ENCODE measurements at places on chromosomes 3 and 15.

- DNase-seq = peak; percentile 80
Observed at GRCh38 chr15:95559875-95560394, 770.6 kb upstream of the NR2F2 start.

DNA sequence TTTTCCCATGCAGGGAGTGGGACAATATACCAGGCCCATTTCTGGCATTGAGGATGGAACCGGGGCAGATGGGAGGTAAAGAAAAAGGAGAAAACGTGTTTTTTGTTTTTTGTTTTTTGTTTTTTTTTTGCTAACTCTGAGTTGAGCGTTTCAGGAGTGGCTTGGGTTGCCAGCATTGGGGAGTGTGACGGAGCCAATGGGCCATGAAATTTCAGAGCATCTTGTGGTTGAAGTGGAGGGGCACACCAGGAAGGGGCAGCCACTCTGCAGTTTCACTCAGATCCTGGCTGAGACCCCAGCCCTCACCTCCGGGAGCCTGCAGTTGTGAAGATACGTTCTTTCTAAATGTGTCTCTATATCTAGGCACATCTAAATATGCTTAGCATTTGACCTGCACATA, 240.5 kb downstream of the TLE3 start:
- no peak for DNase-seq

DNA sequence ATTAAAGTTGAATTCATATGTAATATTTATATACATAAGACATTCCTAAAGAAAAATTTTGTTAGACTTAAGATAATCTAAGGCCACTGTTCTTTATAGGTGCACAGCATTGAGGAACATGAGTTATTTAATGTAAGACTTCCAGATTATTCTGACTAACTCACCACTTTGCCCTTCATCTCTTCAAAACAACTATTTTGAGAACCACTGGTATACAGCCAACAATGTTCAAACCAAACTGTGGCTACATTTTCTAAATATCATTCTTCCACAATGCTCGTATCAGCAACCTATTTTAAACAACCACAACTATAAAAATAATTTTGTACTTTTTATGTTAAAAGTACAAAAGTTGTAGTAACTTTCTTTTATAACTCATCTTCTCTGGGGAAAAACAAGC, 199.8 kb upstream of the ALCAM start:
- no peak for DNase-seq

DNA sequence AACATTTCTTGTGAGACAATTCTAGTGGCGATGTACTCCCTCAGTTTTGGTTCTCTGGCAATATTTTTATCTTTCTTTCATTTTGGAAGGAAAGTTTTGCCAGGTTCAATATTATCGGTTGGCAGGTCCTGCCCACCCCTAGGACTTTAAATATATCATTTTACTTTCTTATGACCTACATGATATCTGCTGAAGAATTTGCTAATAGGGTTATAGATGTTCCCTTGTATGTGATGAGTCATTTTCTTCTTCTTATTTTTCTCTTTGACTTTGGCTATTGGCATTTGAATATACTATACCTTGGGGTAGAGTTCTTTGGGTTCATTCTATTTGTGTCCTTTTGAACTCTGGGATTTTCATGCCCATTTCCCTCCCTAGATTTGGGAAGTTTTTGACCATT, 89.7 kb downstream of the GMNC start:
- no peak for DNase-seq

DNA sequence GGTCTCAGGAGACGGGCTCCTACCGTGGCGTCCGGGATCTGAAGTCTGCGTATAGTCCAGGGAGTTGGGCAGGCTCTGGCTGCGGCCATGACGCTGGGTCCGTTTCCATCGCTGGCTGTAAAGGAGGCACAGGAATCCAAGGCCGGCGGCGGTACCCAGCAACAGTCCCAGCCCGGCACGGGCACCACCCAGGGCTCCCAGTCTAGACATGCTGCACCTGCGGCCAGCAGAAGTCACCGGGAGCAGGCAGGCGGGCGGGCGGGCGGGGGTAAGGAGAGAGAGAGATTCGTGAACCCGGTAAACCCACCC, 526 bp downstream of the RMDN3 start:
- DNase-seq = no peak

- no peak for DNase-seq
Observed at GRCh38 chr15:80787316-80787715, 8.1 kb downstream of the CEMIP start.

DNA sequence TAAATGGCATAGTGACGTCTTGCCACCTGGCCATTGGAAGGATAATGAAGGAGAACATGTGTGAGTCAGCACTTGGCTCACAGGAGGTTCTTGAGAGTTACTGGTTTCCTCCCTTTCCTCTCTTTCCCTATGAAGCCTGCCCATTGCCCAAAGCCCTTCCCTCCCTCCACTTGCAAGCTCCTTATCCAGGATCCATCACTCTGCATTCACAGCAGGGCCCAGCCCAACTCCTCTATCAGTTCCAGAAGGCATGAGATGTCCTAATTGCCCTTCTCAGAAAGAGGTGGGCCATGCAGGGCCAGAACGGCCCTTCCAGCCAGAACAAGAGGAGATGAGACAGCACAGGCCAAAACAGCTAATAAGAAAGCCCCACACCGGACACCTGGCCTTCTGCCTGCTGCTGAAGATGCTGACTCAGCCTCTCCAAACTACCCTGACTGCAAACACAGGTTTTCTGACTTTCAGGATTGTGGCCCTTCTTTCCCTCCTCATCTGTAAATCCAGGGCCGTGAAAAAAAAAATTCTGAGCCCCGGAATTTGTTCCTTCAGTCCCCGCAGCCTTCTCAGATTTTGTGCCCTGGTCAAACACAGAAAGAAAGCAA, 29.7 kb downstream of the HAPLN3 start:
- no peak for DNase-seq

- no peak for DNase-seq
Observed at GRCh38 chr15:67085237-67085817, 19.9 kb downstream of the SMAD3 start.

DNA sequence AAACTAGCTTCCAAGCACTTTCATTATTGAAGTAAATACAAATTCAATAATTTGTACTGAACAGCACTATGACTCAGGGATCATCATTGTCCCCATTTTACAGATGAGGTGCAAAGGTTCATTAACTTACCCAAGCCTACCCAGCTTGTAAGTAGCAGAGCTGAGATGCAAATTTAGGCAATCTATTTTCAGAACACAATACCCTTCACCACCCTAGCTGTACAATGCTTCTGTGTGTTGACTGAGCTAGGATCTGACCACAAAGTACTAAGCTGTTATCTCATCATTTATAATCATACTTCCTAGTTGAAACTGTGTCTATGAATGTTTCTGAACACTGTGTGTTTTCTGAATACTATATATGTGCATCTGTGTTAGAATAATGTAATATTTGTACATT, 3.2 kb upstream of the ILDR1 start:
- DNase-seq = no peak

DNA sequence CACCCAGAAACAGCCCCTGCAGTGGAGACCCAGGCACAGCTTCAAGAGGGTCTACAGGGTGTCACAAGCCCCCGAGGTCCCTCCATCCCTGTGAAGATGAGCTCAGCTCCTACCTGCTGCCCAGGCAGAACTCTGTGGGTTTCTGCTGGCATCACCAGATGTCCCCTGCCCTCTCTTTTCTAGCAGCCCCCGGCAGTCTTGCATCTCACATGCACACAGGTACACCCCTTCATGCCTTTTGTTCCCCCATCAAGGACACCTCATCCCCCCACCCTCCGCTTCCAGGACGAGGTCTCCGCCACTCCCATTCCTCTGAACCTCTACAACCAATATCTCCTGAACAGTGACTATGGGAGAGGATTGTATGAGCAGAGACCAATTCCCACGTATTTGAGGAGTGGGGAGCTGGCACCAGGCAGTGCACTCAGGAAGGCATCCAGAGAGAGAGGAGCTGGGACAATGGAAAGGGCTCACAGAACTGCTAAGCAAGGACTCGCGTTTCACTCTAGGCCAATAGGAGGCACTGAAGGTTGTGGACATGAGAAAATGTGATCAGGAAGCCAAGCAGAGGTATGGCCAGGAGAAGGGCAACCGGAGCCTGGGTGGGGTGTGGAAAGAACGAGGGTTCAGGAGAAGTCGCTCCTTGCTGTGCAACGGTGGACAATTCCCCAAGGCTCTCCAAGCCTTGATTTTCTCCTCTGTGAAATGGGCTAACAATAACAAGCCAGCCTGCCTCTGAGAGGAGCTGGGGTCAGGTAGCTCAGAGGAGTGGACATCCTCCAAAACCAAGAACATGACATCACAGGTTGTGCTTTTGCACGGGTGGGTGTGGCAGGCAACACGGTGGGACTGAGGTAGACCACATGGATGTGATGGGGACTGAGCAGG, 115.2 kb downstream of the CHSY1 start:
- no peak for DNase-seq

GRCh38 chr3:82229397-82229796, 468.0 kb upstream of the GBE1 start:
- DNase-seq = no peak

GRCh38 chr15:84908564-84908963, 24.1 kb downstream of the SLC28A1 start:
- no peak for DNase-seq

GRCh38 chr3:197926418-197926817, 23.6 kb upstream of the RPL35A start:
- DNase-seq = no peak

- DNase-seq = no peak
Observed at GRCh38 chr3:150409512-150410310, 1.6 kb downstream of the TSC22D2 start.

- no peak for DNase-seq
Observed at GRCh38 chr3:12229146-12229851, 59.6 kb upstream of the PPARG start.

GRCh38 chr3:171849617-171850319, 6.6 kb downstream of the TMEM212 start:
- no peak for DNase-seq

GRCh38 chr3:9448071-9448470, 50.7 kb downstream of the SETD5 start:
- DNase-seq = no peak

GRCh38 chr15:97446138-97446537, 514.4 kb upstream of the ARRDC4 start:
- no peak for DNase-seq

DNA sequence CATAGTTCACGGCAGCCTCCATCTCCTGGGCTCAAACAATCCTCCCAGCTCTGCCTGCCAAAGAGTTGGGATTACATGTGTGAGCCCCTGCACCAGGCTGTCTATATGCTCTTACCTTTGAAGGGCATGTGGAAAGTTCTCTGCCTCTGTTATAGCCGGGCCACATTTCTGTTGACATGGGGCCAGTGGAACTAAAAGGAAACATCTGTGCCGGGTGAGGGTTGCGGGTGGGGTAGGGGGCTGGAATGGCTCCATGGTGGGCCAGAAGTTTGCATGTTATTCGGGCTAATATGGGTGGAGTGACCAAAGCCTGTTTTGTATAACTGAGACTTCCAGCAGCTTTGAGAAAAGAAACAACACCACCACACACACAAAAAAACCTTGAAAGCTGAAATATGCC, 8.3 kb upstream of the CLEC3B start:
- no peak for DNase-seq

- DNase-seq = peak; percentile 56
Observed at GRCh38 chr15:62362608-62363007, 197.5 kb upstream of the C2CD4B start.

DNA sequence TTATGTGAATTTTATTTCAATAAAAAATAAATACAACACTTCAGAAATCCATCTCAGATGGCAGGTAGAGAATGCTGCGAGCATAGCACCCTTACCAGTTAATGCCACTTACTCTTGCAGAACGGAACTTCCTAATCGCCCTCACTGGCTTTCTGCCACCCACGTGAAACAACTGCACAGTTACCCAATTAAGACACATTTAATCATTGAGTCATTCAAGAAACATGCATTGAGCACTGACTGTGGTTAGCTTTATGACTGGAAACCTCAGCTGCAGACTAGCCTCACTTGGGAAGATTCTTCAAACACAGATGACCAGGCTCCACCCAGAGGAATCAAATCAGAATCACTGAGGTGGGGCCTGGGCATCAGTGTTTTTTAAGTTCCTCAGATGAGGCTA, 5.6 kb upstream of the MFGE8 start:
- peak; percentile 95 for DNase-seq

- no peak for DNase-seq
Observed at GRCh38 chr3:124207873-124208485, 216.1 kb upstream of the ROPN1 start.

DNA sequence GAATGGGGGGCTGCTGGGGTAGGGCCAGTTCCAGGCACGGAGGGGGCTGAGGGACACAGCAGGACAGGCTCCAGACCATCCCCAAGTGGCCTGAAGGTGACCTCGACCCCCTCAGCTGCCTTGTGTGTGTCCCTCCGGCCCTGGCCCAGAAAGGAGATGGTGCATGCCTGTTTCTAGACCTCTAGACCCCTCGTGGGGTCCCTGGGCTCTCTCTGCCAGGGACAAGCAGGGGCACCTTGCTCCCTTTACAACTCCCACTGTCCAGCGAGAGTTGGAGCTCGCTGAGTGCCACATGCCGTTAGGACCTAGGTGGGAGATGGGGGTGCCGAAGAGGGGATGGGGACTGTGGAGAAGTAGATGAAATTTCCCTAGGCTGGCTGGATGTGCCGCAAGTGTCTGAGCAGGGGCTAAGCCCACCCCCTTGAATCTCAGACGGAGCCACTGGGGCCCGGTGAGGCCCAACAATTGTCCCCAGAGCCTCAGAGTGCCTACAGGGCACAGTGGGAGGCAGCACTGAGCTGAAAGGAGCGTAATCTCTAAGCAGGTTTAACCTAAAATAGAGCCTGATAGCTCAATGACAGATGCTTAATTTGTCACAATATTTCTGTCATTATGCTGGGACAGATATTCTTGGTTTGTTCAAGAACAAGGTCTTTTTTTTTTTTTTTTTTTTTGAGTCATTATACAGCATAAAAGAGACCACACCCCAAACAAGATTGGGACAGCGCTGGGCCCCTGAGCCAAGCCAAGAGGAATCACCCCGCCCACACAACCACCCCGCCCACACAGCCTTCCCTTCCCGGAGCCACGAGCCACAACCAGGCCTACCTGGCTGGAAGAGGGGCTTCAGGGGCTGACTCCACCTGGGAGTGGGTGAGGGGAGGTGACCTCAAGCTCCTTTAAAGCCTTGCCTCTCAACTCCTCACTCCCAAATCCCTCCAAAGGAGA, 23.6 kb upstream of the KLF13 start:
- DNase-seq = no peak

- no peak for DNase-seq
Observed at GRCh38 chr3:188279502-188280335, 125.8 kb downstream of the LPP start.

GRCh38 chr15:51681303-51681963, at the start of gene SCG3:
SCG3 (plus strand) TSS chr15:51681503; CDS start chr15:51681756, 253 bp downstream.
- DNase-seq = no peak

DNA sequence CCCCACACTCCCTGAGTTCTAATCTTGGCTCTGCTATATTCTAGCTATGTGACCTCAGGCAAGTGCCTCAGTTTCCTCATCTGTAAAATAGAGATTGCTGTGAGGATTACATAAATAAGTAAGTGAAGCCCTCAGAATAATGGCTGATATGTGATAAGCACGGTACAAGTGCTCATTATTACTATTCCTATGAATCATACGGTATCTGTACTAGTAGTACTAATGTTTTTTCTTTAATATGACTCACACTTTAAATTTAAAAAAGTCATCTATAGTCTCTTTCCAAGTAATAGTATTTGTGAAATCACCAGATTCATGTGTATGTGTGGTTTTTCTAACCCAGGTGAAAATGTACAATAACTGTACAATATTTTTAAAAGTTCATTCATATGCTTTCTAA, 58.7 kb downstream of the CLDN11 start:
- no peak for DNase-seq

All from HS-5 (cell line).